ENCODE measurements at places on chromosomes 7 and 10. TPM values are rescaled to one million over a fixed set of nuclear protein-coding genes. Genes with fewer than 3 reads are reported as not detected.

- peaks cover 8% of the 10 kb centered on the region for H3K4me1 ChIP-seq
- no peak overlapping the region for H3K4me3 ChIP-seq
- no peaks in the 10 kb centered on the region for H3K27me3 ChIP-seq
- H3K36me3 ChIP-seq, result no peaks in the 10 kb centered on the region
- no peak for DNase-seq
- H3K27ac ChIP-seq, result no peak overlapping the region
Observed at GRCh38 chr7:15832996-15833395, 146.5 kb upstream of the MEOX2 start.

DNA sequence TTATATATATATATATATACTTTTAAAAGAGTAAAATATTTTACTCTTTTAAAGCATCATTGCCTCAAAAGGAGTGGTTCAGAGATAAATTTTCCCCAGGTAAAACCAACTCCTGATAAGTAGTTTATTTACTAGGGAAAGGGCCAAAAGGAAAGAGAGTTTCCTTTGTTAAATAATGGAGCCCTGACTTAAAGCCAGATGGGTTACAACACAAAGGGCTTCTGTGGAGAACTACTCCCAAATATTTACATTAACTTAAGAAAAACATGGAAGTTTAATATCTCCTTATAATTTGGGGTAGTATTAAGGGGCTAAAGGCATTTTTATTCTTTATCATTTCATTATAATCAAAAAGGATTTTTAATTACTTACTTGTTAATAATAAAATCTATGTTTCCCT is 8.5 kb upstream of the CAV1 start:
- H3K4me1 ChIP-seq, result peaks cover 16% of the 10 kb centered on the region
- no peaks in the 10 kb centered on the region for H3K27me3 ChIP-seq
- peak overlapping the region; percentile 42 for H3K27ac ChIP-seq
- no peak overlapping the region for H3K4me3 ChIP-seq

DNA sequence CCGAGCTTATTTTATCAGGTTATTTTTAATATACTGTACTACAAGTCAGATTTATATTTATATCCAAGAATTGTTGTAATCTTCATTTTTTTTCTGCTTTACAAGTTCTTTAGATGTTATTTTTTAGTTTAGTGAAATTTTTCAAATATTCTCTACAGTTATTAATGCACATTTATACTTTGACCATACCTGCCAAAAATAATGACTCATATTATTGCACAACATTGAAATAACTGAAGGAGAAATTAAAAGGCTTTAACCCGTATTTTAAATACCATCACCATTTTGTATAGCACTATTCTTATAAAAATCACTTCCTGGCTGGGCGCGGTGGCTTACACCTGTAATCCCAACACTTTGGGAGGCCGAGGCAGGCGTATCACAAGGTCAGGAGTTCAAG is 278.5 kb downstream of the BICC1 start:
- no peaks in the 10 kb centered on the region for H3K36me3 ChIP-seq
- no peaks in the 10 kb centered on the region for H3K4me1 ChIP-seq
- no peak overlapping the region for H3K27ac ChIP-seq
- no peaks in the 10 kb centered on the region for H3K27me3 ChIP-seq
- no peak for DNase-seq

The EVX1 gene
- 0.51 TPM for total RNA-seq

The EBF3 gene
- total RNA-seq, result 1.3 TPM

All from endothelial cell (in vitro differentiated cells).